GM12878 (cell line): ENCODE measurements at places on chromosomes 12 and 14. TPM values are rescaled to one million over a fixed set of nuclear protein-coding genes. Genes with fewer than 3 reads are reported as not detected.

DNA sequence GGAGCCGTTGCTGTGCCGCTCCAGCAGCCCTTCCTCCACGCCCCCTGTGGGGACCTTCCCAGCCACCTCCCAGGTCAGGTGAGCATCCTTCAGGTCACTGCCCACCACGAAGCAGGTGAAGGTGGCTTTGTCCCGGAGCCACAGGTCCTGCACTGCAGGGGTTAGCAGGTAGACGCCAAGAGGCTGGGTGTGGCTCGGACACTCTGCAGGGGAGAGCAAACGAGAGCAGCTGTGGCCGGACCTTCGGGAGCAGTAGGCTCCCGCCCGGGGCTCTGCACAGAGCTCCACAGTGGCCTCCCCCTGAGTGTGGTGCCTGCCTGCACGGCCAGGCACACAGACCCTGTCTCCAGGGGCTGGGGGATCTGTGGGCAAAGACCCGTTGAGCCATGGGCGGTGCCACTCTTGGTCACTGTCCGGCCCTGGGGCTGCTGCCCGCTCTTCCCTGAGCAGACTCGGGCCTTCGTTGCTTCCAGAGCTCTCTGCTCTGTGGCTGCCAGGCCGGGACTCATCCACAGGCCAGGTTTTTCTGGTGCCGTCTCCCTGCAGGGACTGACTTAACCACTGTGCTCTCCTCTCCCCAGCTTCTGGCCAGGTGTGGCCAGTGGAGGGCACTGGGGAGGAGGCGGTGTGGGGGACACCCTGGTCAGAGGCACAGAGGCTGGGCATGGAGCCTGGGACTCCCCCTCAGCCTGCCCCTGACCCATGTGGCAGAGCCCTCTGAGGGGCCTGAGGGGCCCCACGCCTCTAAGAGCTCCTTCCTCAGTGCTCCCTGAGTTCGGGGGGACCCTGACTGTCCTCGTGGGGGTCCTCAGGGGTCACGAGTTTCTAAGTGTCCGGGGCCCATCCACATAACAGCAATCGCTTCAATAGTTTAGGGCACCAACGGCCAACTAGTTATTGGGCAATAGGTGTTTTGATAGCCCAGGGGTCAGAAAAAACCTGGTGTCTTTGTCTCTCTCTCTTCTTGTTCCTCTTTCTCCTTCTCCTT, 314.9 kb downstream of the TMEM121 start:
- H3K27ac ChIP-seq = no peak overlapping the region
- H3K27me3 ChIP-seq = no peaks in the 10 kb centered on the region
- H3K4me1 ChIP-seq = no peaks in the 10 kb centered on the region
- DNase-seq = no peak
- no peak overlapping the region for H3K4me3 ChIP-seq

- no peaks in the 10 kb centered on the region for H3K27me3 ChIP-seq
- H3K36me3 ChIP-seq = no peaks in the 10 kb centered on the region
- no peak overlapping the region for H3K27ac ChIP-seq
- no peak for DNase-seq
- no peak overlapping the region for H3K4me3 ChIP-seq
Observed at GRCh38 chr12:100862676-100863075, 68.1 kb downstream of the ANO4 start.

DNA sequence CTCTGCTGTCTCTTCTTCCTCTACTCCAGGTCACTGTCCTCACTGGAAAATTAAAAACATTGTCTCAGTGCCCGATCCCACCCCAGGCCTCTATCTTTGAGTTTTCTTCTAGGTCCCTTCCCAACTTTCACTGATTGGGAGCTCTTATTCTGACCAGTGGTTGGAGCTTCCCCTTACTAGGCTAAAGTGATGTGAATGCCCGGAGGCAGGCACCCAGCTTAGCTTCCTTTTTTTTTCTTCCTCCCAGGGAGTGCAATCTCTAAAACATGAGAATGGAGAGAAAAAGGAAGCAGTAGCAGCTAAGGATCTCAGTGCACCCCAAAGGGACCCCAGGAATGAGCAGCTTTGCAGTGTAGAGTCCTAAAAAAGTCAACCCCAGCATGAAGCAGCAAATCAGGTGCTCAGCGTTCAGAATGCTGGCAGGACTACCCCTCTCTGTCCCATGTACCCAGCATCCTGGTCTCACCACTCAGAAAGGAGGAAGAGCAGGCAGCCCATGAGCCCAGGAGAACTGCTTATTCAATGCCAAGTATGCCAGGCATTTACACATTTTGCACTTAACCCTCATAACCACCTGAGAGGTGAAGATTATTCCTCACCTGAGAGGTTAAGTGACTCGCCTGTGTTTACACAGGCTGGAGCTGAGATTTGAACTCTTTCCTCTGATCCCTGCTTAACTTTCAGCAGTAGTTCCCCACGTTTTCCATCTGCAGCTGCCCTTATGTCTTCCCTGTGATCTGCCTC, 146.2 kb upstream of the PWP1 start:
- no peaks in the 10 kb centered on the region for H3K36me3 ChIP-seq
- no peaks in the 10 kb centered on the region for H3K4me1 ChIP-seq
- H3K4me3 ChIP-seq = no peak overlapping the region
- H3K27me3 ChIP-seq = no peaks in the 10 kb centered on the region

DNA sequence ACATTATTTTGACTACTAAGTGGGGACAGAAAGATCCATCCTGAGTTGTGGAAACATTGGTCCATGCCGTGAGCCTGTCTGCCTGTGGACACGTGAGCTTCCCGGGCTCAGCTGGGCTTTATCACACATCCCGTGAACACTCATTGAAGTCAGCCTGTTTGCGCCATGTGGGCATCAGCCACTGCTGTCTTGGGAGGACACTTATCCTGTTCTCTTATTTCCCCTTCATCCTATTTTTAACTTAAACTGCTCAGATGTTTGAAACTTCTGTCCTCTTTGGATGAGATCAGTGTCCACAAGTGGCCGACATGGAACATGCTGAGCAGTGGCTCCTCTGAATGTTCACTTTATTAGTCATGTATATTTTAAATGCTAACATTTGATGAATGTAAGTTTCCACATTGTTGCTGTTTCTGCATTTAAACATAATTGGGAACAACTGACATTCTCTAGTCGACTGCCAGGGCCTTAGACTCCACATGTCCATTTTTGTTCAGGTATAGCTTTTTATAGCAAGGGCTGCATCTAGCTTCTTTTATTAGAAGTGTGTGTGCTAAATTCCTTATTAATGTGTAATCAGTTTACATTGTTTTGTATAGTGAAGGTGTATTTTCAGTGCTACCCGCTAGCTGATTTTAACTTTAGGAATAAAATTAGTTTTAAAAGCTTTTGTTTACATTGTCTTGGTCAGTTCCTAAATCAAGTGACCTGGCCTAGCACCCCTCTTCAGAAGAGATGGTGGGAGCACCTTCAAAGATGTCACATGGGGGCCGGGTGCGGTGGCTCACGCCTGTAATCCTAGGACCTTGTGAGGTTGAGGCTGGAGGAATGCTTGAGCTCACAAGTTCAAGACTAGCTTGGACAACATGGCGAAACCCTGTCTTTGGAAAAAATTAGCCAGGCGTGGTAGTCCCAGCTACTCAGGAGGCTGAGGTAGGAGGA, 24.0 kb downstream of the RNF34 start:
- H3K4me3 ChIP-seq = no peak overlapping the region
- peaks cover 32% of the 10 kb centered on the region for H3K36me3 ChIP-seq
- H3K27me3 ChIP-seq = no peaks in the 10 kb centered on the region

GRCh38 chr12:43325786-43326185, 226.2 kb downstream of the ADAMTS20 start:
- H3K4me3 ChIP-seq = no peak overlapping the region
- H3K36me3 ChIP-seq = no peaks in the 10 kb centered on the region
- no peak for DNase-seq
- no peaks in the 10 kb centered on the region for H3K27me3 ChIP-seq
- no peak overlapping the region for H3K27ac ChIP-seq
- no peaks in the 10 kb centered on the region for H3K4me1 ChIP-seq

GRCh38 chr14:96038920-96039632, at the start of gene C14orf132:
Gene C14orf132 (plus strand): TSS chr14:96039362. CDS start chr14:96039501, 139 bp downstream.
- H3K27me3 ChIP-seq = peaks cover 7% of the 10 kb centered on the region; the same call in 1 of the 2 replicates
- H3K4me1 ChIP-seq = no peaks in the 10 kb centered on the region
- DNase-seq = no peak

GRCh38 chr12:25767606-25768005, 190.9 kb upstream of the RASSF8 start:
- no peaks in the 10 kb centered on the region for H3K4me1 ChIP-seq
- no peak for DNase-seq
- H3K4me3 ChIP-seq = no peak overlapping the region
- no peaks in the 10 kb centered on the region for H3K36me3 ChIP-seq
- H3K27ac ChIP-seq = no peak overlapping the region

SPRING1 gene
- total RNA-seq = 25.7 and 26.6 TPM in 2 replicates

SOAT2 gene
- total RNA-seq = 1.6 and 1.9 TPM in 2 replicates

PRB4 gene
- not detected in 2 replicates for total RNA-seq

TAS2R8 gene
- not detected in 2 replicates for total RNA-seq
